ENCODE measurements at places on chromosomes 7 and 10.

GRCh38 chr10:99714446-99714845, 17.5 kb downstream of the COX15 start:
- DNase-seq = no peak

- DNase-seq = no peak
Measured at GRCh38 chr10:71679425-71679824, 40.2 kb downstream of the C10orf105 start.

DNA sequence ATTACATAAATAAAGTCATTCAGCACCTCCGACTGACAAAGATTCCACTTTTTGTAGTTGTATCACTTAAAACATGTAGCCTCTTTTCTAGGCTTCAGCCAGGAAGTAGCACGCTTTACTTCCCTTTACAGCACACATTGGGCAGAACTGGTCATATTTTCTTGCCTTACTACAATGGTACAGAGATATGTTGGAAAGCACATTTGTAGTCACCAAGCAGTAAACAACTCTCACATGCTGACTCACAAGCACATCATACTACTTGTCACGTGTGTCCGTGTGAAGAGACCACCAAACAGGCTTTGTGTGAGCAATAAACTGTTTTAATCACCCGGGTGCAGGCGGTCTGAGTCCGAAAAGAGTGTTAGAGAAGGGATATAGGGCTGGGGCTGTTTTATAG, 1071.8 kb downstream of the DNAJB9 start:
- DNase-seq = no peak

- DNase-seq = no peak
Measured at GRCh38 chr10:23917251-23917840, 291.6 kb upstream of the KIAA1217 start.

DNA sequence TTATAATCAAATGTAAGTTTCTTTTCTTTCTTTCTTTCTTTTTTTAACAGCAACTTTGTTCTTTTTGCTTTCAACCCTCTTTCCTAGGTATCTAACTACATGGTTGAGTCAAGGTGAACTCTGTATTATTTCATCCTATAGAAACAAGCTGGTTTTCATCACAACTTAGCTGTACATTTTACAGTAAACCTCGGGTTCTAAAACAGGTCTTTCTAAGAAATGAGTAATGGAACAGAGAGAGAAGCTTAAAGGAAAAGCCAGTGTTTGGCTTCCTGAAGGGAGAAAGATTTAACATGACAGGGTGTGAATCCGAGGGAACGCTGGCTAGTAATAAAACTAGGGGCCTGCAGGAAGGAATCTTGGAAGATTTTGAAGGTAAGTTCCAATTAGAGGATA, 143.4 kb upstream of the ITGB1 start:
- DNase-seq = no peak

- peak; percentile 61 for DNase-seq
Measured at GRCh38 chr7:143372070-143372469, 9.1 kb upstream of the ZYX start.

DNA sequence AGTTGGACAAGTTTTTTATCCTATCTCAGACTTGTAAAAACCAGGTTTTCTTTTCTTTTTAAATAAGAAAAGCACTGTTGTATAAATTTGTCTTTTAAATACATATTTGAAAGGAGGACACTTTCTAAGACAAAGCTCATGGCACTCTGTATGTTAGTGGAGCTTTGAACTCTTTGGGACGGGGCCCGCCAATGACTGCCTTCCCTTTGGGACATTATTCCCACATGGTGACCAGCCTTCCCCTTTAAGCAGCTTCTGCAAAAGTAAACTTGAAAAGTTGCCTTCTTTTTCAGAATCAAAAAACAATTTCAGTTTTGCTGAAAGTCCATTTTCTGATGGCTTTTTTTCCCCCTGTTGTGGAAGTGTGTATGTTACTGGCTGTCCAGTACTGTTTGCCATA, 1.8 kb downstream of the CUX1 start:
- no peak for DNase-seq

DNA sequence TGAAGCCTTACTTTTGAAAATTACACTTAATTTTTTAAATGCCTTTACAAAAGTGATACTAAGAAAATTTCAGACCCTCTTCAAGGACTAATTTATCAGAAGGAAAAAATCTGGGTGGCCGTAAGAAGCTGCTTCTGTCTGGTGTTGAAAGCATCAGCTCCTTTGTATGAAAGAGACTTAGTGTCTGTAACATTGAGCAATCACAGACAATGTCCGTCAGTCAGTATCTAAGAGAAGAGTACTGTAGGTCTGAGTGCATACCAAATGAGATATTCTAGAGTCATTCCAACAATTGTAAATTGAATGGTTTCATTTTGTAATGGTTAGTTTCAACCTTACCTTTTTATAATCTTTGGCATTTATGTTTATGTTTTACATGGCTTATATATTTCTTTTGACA, 11.1 kb upstream of the MDFIC start:
- DNase-seq = no peak

DNA sequence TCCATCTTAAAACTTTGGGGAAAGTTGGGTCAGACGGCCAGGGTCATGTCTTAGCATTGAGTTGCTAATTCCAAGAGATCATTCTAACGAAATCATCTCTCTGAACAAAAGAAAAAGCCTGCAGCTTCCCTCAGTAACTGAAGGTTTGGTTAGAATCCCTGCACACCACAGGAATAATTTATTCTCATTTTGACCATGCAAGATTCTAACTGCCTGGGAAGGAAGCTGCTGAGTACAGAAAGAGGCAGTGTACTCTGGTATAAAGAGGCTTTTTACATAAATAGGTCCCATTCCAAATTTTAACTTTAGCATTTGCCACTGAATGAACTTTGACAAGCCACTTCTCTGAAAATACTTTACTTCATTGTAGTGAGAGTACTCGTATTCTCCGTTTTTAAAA, 76.9 kb upstream of the RSBN1L start:
- no peak for DNase-seq

- DNase-seq = no peak
Measured at GRCh38 chr7:111086532-111086931, 4.4 kb upstream of the LRRN3 start.

GRCh38 chr7:28573059-28573553, 160.8 kb downstream of the CREB5 start:
- DNase-seq = no peak

DNA sequence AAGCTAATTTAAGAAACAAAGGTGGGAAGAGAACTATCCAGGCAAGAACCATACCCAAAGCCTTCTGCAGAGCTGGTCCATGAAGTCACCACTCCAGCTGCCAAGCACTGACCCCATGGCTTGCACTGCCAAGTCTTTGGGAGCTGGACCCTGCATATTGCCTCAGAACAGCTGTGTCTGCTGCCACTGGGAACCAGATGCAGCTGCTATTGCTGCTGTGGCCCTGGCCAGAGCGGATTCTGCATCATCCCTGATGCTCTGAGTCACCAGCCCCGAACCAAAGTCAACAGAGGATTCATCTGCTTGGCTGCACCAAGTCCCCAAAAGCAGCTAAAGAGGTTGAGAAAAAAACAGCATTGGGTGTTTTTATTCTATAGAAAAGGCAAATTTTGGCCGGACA, 39.2 kb upstream of the GSAP start:
- peak; percentile 14 for DNase-seq

GRCh38 chr10:19668116-19668515, 148.1 kb upstream of the PLXDC2 start:
- DNase-seq = no peak

DNA sequence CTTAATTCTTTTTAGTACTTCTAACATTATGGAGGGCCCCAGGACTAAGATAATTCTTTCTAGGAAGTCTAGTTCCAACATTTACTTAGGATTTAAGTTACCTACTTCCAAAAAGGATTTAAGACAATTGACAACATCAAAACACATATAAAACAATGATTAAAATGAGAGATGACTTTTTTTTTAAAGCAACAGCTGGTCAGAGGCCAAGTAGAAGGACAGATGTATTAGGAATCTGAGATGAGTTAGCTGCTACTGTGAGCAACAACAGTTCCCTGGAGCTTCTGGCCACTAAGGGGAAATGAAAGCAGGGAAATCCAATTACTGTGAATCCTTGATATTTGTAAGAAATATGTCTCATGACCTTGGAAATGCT, 222.3 kb downstream of the PHTF2 start:
- no peak for DNase-seq

DNA sequence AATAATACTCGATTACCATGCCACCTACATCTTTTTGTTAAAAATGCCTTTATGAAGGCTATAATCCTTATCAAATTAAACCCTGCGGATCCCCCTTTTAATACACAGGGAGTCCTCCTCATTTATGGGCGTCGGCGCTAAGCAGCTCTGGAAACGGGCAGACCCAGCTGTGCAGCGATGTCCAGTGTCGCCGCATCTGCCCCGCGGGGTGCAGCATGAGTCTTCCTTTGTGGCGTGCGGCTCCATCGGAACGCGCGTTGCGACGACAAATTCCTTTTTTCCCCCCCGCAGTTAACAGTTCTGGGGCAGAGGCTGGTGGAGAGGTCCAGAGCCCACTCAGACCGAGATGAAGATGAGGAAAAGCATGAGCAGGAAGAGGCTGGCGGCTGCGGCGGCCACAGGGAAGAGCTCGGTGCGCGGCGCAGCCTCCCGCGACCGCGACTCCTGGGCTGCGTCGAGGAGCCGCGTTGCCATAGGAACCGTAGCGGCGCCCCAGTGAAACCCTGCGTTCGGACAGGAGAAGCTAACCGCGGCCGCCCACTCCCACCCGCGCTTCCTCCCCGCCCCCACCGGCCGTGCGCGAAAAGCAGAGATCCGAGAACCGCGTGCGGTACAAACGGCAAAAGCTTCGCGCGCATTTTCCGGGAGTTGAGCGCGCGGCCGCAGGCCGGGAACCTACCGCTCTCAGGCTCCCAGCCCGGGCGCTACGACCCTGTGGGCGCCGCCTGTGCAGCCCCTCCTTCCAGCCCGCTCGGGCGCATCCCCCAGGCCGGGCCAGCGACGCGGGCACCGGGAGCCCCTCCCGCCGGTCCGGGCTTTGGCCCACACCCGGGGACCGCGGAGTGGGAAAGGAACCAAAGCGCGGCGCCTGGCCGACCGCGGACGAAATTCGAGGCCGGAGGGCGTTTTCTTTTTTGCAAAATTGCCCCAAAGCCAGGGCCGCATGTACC, 130.6 kb downstream of the SPAG6 start:
- DNase-seq = no peak
